Lower lobe of right lung (tissue), 2 donors: ENCODE measurements at places on chromosomes 16 and 17. TPM values are rescaled to one million over a fixed set of nuclear protein-coding genes. Genes with fewer than 3 reads are reported as not detected.

- DNase-seq: peak; percentile 81
These were observed 30.8 kb downstream of the FA2H start for GRCh38 chr16:74743668-74744299.

Gene KRTAP16-1
- total RNA-seq: not detected

GRCh38 chr16:68246666-68247065 lies 1.5 kb downstream of the PLA2G15 start:
- DNase-seq: peak; percentile 58

DNA sequence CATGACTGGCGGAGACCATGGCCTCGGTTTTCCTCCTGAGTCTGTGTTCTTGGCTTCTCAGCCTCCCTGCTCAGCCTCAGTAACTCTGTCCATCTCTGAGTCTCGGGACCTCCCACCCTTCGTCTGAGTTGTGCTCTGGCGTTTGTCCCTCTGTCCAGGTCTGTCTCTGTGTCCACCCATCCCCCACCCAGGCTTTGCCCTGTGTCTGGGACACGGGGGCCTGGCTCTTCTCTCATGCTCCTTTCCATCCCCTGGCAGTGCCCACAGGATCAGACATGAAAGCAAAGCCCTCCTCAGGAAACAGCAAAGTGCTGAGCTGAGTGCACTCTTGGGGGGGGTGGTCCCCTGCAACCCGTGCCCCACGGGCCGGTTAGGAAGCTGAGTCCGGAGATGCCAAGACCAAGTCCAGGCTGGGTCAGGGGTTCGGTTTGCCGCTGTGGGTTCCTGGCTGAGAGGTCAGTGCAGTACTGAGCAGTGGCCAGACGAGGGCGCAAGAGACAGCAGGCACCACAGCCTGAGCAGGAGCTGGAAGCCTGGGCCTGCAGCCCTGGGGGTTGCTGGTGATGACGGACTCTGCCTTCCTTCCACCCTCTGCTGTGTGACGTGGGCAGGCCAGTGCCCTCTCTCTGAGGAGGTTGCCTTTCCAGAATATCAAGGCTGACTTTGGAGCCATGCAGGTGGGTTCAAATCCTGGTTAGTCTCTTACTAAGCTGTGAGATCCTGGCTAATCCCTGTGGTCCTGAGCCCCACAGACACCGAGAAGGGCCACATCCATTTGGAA lies 2.5 kb downstream of the P2RX1 start:
- peak; percentile 88 for DNase-seq

Gene TBC1D28
- not detected for total RNA-seq
